ENCODE measurements at places on chromosomes 16 and 17.

GRCh38 chr17:50137042-50137441 lies 7.1 kb upstream of the SAMD14 start:
- no peak for DNase-seq

- DNase-seq = no peak
These were observed 8.5 kb downstream of the KRTAP9-7 start for GRCh38 chr17:41284043-41284442.

DNA sequence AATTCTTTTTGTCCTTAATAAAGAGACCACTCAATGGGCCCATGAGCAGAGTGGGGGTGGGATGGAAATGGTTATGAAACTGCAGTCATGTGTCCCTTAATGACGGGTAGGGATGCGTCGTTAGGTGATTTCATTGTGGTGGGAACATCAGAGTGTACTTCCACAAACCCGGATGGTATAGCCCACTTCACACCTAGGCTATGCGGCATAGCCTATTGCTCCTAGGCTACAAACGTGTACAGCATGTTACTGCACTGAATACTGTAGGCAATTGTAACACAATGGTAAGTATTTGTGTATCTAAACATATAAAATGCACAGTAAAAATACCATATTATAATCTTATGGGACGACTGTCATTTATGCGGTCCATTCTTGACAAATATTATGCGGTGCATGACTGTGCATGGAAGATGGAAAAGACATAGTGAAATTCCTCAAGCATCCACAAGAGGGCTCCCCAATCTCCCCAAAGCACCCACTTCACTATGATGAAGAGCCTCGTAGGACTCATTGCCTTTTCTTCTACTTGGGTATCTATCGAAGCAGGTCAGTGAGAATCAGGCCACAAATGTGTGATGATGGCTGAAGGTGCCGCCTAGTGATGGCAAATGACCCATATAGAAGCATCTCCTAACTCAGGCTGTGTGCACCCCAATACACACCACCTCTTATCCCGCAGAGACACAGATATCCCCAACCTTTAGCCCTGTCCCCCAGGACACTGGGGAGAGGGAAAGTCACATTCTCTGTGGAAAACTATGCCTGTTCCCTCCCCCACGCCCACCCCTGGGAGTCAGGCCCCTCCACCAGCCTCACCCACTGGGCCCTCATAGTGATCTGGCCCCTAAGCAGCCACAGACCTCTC lies 43.5 kb downstream of the TBX21 start:
- DNase-seq = no peak

DNA sequence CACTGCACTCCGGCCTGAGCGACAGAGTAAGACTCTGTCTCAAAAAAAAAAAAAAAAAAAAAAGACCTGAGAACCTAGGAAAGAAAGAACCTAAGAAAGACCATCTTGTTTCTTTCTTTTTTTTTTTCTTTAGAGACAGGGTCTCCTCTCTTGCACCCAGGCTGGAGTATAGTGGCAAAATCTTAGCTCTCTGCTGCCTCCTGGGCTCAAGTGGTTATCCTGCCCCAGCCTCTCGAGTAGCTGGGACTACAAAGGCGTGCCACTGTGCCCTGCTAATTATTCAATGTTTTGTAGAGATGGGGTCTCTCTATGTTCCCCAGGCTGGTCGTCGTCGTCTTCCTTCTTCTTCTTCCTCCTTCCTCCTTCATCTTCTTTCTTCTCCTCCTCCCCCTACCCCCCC lies 7.8 kb upstream of the BIRC5 start:
- no peak for DNase-seq

DNA sequence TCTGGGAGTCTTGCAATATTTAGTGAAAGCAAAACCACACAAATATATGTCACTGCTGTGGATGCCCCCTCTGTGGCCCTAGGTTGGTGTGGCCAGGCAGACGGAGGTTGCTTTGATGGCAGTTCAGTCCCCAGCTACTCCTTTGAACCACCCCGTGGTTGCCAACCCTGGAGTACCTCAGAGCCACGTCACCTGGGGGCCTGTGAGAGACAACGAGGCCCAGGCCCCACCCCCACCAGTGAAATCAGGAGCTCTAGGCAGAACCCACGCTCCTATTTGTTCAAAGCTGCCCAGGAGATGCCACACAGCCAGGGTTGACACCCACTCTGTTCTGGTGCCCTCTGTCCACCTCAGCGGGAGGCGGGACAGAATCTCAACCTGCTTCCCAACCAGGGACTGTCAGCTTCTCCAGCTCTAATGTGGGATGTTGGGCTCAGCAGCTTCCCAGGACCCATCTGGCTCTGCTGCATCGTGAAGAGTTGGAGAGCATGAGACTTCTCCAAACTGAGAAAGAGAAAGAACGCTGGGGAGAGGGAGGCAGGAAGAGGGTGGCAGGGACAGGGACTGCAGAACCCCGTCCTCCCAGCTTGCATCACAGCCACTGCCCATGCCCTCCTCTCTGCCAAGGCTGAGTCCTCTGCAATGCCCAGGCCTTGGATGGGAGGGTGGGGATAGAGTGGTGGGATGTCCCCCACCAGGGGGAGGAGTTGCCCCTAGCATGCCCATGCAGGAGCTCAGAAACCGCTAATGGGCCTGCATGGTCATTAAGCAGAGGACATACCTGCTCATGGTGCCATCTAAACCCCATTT lies 81.8 kb downstream of the C16orf78 start:
- no peak for DNase-seq

DNA sequence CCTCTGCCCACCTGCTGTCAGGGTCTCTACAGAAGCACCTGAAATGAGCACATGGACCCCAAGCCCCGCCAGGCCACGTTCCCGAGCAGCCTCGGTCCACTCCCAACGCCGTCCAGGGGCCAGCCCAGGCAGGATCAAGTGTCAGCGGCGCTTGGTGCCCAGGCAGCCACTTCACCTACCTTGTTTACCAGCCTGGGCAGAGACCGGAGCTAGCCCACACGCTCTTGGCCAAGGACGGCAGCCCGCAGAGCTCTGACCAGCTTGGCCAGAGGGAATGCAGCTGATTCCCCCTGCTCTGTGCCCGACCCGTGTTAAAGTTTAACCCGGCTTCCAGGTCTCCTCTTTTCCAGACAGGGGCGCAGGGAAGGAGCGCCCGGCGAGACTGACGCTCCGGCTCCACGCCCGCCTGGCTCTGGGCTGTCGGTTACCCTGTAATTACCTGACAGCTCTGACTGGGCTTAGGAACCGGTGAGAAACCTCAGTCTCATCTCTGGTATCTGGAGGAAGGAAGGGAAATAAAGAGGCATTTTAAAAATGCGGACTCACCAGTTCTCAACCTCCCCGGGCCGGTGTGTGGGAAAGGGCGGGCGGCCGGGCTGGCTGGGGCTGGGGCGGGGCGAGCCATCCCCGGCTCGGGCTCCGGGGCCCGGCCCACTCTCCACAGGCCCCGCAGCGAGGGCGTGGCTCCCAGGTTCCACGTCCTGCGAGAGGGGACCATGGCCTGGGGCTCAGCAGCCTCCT lies 4.6 kb downstream of the KIFC3 start:
- peak; percentile 80 for DNase-seq

DNA sequence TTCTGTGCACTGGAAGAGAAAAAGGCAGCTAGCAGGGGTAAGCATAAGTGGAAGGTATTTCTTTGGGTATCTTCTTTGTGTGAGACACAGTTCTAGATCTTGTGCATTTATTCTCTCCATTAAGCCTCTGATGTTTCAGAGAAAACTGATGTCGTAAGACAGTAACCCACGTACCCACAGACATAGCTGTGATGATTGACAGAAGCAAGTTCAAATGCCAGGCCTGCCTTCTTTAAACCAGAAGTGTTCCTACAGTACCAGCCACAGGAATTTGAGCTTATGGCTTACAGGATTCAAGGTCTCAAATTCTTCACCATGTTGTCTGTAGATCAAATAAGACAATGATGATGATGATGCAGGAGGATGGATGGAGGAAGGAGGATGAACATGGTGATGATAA lies 161.4 kb upstream of the KCNJ16 start:
- no peak for DNase-seq

- no peak for DNase-seq
These were observed 39.5 kb downstream of the VMP1 start for GRCh38 chr17:59746849-59747445.

- no peak for DNase-seq
These were observed 452.0 kb downstream of the NPIPA7 start for GRCh38 chr16:16830973-16831372.

GRCh38 chr16:62100651-62101050 lies 64.4 kb upstream of the CDH8 start:
- no peak for DNase-seq

DNA sequence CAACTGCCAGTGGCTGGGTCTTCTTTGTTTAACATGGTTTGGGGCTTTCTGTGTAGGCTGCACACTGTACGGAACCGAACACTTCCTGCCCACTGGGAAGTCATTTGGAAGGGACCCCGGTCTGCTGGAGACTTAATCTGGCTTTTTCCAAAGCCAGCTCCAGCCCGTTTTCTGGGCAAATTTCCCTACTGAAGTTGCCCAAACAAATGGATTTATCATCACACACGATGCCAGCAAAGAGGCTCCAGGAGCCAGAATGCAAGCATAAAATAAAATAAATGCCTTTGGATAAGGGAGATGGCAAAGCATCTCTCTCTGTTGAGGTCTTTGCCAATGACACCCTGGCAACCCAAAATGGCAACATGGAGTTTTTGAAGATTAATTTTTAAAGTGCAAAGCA lies 259.9 kb upstream of the IRX3 start:
- no peak for DNase-seq

DNA sequence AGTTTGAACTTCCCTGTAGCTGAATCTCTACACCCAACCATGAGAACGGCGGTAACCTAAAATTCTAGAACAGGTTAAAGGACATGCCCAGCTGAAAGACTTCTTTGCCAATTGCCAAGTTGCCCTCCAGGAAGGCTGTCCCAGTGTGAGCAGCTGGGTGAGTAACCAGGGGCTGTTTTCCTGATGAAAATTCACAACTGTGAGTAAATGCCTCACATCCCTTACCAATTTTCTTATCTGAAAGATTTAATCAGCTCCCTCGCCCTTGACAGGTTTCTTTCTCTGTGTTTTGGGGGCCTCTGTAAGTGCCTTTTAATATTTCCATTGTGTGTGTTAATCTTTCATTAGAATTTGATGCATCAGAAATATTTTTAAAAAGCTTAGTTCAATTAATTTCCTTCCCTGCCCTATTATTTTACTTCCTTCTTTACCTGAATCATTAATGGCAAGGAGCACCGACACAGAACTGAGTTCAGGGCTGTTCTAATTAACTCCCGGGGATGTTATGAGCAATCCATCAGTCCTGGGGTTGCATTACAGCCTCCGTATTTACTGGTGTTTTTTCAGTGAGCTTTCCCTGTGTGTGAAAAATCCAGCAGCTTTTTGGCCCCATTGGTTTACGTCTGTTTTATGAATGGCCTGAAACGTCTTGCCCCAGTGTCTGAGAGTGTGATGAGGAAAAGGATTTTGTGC lies 152.9 kb downstream of the CLEC16A start:
- no peak for DNase-seq

- no peak for DNase-seq
These were observed 24.6 kb downstream of the MYH11 start for GRCh38 chr16:15832241-15832640.

DNA sequence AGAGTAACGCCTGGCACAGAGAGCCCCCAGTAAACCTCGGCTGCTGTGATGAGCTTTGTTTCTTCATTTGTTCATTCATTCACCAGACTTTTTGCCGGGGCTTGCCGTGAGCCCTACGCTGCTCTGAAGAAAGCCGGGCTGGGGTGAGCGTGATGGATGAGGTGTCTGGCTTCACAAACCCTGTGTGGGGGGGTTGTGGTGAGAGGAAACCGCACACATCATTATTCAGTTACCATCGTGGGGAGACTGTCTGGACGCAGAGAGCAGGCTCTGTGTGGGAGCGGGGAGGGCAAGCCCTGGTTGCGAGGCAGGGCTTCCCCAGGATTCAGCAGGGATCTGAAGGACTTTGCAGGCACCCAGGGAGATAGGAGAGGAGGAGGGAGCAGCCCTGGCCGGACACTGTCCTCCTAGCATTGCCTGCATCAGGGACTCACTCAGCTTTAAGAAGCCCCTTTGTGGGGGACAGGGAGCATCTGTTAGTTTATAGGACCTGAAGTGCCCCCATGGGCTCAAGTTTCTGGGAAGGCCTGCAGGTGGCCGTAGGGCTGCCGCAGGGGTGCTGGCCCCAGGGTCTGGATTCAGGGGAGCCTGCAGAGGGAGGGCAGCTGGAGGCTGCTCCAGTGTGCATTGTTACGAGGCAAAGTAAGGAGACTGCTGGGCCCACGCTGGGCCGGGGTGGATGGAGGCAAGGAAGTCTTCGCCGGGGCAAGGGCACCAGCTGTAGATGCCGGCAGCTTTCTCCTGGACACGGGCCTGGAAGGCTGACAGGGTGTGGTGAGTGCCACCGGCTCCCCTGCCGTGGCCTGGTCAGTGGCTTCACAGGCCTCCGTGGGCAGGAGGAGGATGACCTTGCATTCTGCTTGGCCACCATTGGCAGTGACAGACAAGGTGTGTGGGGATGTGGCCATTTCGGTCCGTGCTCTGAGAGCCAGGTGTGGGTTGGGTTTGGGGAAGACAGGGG lies 334.5 kb downstream of the SEC14L1 start:
- DNase-seq = no peak

GRCh38 chr17:43217614-43218087 lies 6.0 kb downstream of the TMEM106A start:
- DNase-seq = no peak

- DNase-seq = peak; percentile 54
These were observed 706 bp downstream of the SHISA6 start for GRCh38 chr17:11241611-11242226.

- no peak for DNase-seq
These were observed 87.8 kb upstream of the CORO6 start for GRCh38 chr17:29710520-29710884.

- no peak for DNase-seq
These were observed 133.2 kb upstream of the SOX9 start for GRCh38 chr17:71987634-71988033.

GRCh38 chr16:65279576-65279975 lies 157.7 kb upstream of the CDH11 start:
- no peak for DNase-seq

- no peak for DNase-seq
These were observed 39.6 kb upstream of the DUSP14 start for GRCh38 chr17:37450112-37450511.

DNA sequence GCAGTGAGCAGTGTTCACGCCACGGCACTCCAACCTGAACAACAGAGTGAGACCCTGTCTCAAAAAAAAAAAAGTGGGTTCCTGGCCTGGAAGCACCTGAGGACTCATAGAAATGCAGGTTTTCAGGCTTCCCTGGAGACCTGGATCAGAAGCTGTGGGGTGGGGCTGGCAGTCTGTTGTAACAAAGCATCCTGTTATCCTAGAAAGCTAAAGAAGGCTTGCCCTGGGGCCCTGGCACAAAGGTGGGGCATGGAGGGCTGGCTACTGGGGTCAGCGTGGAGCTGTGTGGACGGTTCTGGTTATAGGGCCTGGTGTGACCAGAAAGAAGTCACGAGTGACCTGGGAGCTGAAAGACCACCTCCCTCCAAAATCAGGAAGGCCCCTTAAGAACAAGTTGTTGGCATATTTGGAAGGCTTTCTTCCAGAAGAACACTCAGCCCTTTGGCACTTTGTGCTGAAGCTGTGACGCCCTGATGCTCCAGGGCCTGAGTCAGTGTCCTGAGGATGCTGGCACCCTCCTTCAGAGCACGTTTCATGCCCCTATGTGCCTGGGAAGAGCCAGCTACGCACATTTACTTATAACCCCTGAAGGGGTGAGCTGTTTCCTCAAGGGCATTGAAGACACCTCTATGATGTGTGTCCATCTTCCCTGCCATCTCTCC lies 6.2 kb downstream of the CRISPLD2 start:
- no peak for DNase-seq

GRCh38 chr17:16474012-16474725 lies 17.8 kb downstream of the LRRC75A start:
- no peak for DNase-seq

Measured in lower lobe of right lung (tissue), 2 donors.